ENCODE measurements at places on chromosomes 2 and 18.

DNA sequence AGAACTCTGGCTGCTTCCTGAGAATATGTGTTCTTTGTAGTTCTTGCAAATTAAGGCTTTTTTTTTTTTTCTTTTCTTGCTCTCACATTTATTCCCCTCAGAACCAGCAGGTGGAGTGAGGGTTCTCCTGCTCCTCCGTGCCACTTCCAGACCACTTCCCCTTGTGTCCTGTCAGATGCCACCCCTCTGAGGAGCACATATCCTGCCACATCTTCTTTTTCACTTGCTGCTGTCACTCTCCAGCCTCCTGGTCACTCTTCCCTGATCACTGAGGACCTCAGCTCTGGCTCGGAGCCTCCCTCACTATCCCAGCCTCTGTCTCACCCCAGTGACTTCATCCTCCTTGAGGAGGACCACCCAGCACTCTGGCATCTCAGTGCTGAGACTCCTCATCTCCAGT is 100.5 kb downstream of the TACR1 start:
- no peak for DNase-seq

GRCh38 chr2:138125306-138126288 is 161.3 kb downstream of the HNMT start:
- DNase-seq = no peak

DNA sequence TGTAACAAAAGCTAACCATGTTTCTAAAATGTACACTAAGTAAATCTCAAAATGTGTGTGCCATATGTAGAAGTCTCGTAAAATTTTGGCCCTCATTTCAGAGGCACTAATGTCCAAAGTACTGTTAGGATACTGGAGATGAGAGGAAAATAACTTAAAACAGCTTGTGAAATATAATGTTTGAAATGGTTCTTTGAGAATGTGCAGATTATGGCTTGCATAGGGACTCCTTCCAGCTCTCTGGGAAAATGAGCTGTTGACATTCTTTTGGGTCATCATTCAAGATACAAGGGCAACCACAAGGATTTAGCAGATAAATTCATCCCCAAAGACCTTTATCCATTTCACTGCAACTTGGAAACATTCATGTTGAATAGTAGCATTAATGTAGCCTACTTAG is 38.1 kb upstream of the OTX1 start:
- DNase-seq = no peak

GRCh38 chr2:47221039-47221438 is 65.9 kb upstream of the STPG4 start:
- no peak for DNase-seq

GRCh38 chr2:122856696-122857095 is 1101.2 kb downstream of the TSN start:
- DNase-seq = no peak

Measured in glutamatergic neuron (in vitro differentiated cells).